ENCODE measurements at places on chromosomes 2 and 18.

GRCh38 chr2:11677136-11678055, 7.4 kb upstream of the NTSR2 start:
- no peak for DNase-seq

DNA sequence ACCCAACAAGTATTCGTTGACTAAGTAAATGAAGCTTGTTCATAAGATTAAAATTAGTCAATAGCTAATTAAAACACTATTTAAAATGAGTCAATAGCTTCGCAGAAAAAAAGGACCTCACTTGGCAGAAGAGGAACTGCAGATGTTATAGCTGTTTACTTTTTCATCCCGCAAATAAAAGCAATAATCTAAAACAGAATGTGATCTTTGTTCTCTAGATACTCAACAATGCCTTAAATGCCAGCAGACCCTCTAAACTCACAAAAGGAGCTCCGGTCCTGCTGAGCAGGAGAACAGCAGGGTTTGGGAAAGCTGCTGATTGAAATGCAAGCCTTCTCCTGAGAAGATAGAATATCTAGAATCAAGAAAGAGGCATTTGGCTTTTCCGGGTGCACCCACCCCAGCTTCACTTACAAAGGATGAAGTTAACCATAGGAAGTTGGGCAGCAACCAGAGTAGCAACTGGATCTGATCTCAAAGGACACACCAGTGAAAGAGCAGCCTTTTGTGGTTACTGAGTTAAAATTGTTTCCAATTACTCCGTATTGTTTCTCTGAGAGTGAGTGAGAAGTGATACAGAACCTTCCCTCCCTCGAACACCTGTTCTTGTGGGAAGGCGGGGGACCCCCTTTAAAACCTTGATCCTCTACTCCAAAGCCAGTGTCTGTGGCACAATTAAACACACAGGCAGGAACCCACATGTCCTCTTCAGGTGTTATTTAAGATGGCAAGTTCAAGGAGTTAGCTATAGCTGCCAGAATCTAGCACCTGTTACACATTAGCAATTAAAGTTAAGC, 6.8 kb downstream of the CCBE1 start:
- DNase-seq = no peak

DNA sequence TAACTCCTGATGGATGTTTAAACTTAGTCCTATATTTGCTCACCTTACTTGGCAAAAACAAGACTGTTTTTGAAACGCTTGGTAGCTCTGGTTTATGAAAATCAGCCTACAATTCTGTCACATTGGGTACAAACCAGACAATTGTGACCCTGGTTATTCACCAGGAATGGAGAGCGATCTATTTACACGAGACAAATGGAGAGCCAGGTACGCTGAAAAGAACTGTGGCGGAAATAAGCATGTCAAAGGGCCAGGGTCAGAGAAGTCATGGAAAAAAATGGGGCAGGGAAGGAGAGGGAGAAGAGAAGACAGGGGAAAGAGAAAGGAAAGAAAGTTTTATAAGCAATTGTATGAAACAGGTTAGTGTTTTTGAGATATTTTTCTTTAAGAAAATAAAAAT, 119.5 kb upstream of the ZFP36L2 start:
- DNase-seq = no peak

DNA sequence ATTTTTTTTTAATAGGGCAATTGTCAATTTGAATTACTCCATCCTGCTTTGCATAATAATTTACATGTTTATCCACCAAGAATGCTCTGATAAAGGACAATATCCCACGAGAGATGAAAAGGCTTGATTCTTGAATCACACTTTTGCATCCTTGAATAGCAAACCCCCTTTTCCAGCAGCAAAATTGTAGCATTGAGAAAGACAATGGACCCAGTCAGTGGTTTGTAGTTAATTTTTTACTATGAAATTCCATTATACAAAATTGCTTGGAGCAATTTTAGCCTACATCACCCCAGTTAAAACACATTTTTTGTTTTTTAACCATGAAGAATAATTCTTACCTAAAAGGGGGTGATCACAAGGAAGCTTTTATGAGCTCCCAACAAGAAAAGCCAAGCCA, 255.1 kb downstream of the RND3 start:
- no peak for DNase-seq

- no peak for DNase-seq
These were observed 42.5 kb upstream of the TTC32 start for GRCh38 chr2:19944205-19944845.

GRCh38 chr2:21467910-21468309, 344.1 kb downstream of the TDRD15 start:
- no peak for DNase-seq

GRCh38 chr2:216694082-216694825, 1.1 kb downstream of the IGFBP5 start:
- peak; percentile 39 for DNase-seq
